ENCODE measurements at places on chromosomes 3 and 15.

GRCh38 chr3:49534581-49535441 lies 19.5 kb upstream of the BSN start:
- DNase-seq: no peak

- DNase-seq: peak; percentile 86
Observed at GRCh38 chr3:196867507-196868296, at the start of gene SENP5. Gene SENP5, plus strand, starts transcription at chr3:196867920. Its CDS starts 17,262 bp downstream, at chr3:196885182.

DNA sequence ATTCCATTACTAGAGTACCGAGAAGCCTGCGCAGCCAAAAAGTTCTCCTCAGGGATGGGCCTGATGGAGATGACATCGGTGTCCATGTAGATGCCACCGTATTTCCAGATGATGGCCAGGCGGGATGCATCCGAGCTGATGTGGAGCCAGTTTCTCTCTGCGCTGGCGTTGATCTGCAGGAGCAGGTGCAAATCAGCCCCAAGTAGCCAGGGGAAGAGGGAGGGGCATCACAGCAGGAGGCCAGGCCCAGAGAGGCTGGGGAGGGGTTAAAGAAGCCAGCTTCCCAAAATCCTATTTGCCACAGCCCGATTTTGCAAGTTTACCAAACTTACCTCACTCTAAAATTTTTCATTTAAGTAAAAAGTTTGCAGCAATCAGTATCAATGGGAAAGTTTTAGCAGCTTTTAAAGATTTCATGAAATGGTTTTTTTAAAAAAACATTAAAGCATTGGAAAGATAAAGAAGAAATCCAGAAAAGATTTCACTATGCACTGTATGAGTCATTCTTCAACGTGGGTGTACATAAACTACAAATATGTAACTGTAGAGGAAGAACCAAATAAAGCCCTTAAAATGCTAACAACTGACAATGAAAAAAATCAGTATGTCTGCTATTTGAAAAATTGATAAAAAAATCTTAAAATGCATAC lies 7.4 kb downstream of the A4GNT start:
- DNase-seq: no peak

- DNase-seq: no peak
Observed at GRCh38 chr3:152043620-152044019, 170.2 kb downstream of the SUCNR1 start.

DNA sequence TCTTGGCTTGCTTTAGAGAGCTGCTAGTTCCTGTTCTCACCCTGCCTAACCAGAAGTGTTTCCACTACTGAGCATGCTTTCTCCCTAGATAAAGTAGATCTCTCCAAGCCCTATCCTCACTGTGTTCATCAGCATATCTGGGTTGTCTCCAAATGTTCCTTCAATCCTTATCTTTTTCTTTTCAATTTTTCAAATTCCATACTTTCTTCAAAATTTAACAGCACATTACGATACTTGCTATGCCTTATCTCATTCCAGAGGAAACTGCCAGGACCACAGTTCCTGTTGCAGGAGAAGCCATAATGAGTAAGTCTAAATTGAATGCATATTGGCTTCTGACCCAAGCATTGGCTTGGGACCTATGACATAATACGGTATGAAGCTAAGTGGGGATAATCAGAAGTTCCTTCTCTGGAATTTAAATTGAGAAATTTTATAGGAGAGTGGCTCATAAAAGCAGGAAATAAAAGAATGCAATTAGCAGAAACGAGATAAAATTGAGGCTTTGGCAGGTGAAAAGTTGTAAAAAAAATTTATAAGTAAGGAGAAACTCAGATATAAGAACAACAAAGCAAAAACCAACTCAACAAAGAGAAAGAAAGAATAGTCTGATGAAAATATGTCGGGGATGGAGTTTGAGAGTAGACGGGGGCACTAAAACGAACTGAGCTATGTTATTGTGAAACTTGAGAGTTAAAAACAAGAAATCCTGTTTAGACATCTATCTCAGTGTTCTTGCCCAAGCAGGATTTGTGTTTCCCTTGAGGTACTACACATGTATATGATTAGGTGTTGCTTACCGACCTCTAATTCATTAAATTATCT lies 631.7 kb upstream of the CCDC54 start:
- no peak for DNase-seq

GRCh38 chr3:181313335-181313734 lies 323.8 kb upstream of the DNAJC19 start:
- DNase-seq: no peak

GRCh38 chr3:137121704-137122314 lies 164.0 kb downstream of the IL20RB start:
- peak; percentile 8 for DNase-seq

- no peak for DNase-seq
Observed at GRCh38 chr15:31390029-31390428, 63.4 kb downstream of the KLF13 start.

Data from GDM1 (cell line).